ENCODE measurements at places on chromosomes 3 and 15.

- DNase-seq, result no peak
Observed at GRCh38 chr3:73621388-73621787, 3.4 kb downstream of the PDZRN3 start.

DNA sequence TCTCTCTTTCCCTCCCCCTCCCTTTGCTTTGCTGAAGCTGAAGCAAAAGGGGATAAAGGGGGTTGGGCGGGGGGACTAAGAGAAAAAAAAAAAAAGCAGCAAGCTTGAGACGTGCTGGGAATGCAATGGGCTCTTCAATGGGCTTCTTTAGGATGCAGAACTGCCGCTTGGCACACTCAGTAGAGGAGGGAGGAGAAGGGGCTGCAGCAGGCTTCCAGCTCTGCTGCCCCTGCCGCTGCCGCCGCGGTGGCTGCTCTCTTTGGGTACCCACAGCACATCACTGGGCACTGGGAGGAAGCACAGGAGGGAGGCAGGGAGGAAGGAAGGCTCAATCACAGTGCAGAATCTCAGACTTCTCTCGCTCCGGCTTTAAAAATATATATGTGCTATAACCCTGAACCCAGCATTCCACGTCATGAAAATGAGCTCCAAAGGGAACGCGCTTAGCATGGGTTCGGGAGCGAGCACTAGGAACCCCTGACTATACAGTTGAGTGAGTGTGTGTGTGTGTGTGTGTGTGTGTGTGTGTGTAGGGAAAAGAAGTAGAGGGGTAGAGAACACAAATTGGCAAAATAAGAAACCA is 3.5 kb downstream of the SLITRK3 start:
- DNase-seq, result no peak

GRCh38 chr3:104520228-104520655 is 846.5 kb upstream of the ALCAM start:
- no peak for DNase-seq

- DNase-seq, result no peak
Observed at GRCh38 chr15:91254766-91255165, 154.7 kb downstream of the SV2B start.

DNA sequence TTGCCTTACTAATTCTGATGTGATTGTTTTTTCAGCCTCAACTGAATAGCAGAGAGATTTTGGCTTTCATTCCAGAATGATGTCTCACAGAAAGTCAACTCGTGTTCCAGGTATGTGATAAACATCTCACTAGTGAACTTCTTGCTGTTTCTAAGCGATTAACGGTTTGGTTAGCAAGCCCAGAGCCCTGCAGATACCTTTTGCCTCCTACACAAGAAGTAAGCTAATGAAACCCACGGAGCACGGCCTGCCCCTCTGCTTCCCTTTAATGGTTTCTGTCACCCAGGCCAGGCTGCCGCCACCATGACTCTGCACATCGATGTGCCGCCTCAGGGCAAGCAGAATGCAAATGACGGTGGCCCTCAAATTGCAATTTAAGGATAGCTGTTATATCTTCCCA is 155.9 kb upstream of the ICE2 start:
- no peak for DNase-seq

DNA sequence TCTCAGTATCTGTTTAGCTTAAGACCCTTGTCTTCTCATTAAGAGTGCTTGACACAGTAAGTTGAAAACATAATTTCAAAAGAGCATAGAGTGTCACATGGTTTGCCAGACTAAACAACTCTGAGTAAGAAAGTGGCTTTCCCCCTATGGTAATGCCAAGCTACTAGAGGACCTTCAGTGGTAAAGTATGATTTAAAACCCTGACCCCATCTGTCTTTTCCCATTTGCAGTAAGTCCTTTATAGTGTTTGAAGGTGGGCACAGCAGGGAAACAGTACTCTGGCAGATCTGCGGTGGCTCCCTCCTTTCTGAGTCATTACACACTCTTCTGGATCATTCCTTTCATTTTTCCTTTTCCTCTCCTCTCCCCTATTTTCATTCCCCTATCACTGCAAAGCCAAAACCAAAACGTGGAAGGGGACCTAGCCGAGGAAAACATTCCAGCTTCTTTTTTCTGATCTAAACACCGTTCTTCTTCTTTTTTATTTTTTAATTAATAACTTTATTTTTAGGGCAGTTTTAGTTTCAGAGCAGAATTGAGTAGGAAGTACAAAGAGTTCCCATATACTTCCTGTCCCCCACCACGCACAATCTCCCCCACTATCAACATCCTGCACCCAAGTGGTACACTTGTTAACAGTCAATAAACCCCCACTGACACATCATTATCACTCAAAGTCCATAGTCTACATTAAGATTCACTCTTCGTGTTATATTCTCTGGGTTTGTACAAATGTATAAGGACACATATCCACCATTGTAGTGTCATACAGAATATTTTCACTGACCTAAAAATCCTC is 74.7 kb downstream of the PPARG start:
- no peak for DNase-seq

DNA sequence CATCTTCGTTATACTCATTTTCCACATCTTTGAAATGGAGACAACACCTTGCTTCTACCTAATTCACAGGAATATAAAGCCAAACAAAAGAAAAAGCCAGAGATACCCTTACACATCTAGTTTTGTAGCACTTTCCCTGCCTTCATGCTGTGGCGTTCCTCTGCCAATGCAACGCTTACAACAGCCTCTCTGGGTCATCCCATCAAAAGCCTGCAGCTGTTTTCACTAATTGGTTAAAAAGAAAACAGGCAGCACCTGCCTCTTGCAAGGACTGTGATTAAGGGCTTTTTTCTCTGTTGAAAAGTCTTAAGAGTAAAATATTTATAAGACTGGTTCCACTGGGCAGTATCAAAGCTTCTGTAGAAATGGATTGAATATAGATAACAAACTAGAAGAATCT is 120.3 kb downstream of the FMN1 start:
- DNase-seq, result no peak

- DNase-seq, result no peak
Observed at GRCh38 chr3:57855281-57855680, 99.2 kb downstream of the SLMAP start.

DNA sequence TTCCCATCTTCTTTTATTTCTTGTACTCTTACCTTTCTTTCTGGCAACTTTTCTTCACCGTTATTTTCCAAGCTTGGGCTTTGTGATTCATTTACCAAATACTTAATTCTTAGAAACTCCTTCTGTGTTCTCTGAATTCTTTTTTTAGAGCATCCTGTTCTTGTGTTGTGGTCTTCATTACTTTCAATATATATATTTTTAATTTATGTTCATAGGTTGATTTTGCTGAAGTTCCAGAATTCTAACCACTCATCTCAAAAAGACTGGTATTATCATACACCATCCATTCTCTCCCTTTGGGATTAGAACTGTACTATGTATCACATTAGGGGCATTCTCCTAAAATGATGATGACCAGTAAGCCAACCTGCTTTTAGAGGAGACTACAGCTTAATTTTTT is 362.3 kb upstream of the CBLB start:
- DNase-seq, result no peak

GRCh38 chr3:139318826-139319225 is 25.0 kb upstream of the MRPS22 start:
- DNase-seq, result no peak

DNA sequence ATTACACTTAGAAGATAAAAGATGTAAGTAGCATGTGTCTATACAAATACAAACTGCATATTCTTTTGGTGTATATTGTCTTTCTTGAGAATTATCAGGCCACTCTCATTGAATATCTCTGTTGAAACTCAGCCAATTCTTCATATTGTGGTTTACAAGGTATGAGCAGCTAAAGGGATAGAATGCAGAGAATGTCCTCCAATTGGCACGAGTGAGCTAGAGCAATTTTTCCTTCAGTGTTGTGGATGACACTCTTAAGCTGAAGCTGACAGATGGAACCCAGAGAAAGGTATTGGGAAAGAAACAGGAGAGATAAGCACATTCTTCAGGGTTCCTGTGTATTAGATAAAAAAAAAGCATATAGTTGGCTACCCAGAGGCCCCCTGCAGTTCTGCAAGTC is 453.1 kb downstream of the EPHA3 start:
- peak; percentile 4 for DNase-seq

DNA sequence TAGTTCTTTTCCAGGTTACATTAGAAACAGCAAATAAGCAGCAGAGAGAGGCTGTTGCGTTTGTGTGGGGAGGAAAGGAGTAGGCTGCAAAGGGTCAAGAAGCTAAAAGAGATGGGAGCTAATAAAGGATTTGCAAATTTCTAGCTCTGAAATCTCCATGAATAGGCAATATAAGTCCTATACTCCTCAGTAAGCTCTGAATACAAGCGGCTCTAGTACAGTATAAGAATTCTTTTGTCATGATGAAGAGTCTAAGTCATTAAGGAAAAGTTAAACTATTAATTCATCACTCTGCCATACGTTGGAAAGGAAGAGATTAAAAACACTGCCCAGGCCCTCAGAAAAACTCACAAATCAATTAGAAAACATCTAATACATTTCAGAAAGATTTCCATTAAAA is 59.3 kb downstream of the CEP152 start:
- no peak for DNase-seq

GRCh38 chr3:78613421-78613879 is 1154.3 kb downstream of the ROBO1 start:
- no peak for DNase-seq

DNA sequence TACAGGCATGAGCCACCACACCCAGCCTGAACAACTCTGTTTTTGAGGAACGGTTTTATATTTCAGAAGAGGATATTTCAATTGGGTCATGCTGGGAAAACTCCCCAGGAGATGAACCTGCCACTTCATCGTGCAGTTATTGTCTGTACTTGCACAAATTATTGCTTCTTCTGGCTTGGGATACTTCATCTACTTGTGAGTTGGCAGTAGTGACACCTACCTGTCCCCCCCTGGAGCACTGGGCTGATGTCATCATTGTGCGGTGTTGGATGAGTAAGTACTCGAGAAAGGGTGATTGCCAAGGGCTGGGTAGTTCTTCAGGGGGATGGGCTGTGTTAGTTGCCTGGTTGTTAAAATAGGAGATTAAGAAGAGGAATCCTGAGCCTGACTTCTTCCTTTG is 85.1 kb upstream of the SAMMSON start:
- DNase-seq, result peak; percentile 63

GRCh38 chr3:98971169-98971681 is 69.7 kb upstream of the DCBLD2 start:
- peak; percentile 90 for DNase-seq

GRCh38 chr3:18716821-18717220 is 291.7 kb upstream of the SATB1 start:
- no peak for DNase-seq

- DNase-seq, result no peak
Observed at GRCh38 chr3:115595611-115596275, 27.6 kb upstream of the GAP43 start.

DNA sequence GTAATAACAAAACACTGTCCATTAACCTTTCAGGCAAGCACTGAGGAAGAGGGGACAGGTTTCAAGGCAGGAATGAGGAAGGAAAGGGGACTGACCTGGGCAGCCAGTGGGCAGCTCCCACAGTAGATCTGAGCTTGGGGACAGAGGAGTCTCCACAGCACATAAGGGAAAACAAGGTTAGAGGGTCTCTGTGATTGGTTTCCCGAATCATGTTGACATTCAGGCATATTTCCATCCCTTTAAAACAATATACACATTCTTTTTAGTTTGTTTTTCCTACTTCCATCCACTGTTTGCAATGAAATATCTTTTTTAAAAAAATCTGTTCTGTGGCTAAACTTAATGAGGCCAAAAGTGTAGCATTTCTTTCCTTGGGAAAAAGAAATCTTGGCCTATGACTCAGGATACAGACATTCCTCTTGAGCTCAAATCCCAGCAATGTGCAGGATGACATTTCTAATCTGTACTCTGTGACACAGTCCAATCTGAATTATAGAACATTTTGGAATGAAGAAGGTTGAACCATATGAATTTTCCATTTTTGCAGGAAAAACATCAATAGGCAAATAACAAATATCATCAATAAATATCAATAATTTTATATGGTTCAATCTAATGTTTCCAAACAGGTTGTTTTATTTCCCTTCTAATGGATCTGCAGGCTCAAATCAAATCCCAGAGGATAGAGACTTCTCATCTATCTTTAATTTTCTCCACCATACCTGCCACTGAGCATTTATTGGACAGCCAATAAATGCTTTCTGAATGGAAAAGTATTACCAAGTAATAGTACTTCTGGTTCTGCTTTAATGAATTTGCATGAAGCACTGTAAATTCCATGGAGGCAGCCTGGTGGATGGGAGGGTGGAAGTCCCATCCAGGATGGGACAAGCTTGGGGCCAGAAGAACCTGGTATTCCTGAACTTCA is 54.1 kb downstream of the ITGB5 start:
- DNase-seq, result no peak

DNA sequence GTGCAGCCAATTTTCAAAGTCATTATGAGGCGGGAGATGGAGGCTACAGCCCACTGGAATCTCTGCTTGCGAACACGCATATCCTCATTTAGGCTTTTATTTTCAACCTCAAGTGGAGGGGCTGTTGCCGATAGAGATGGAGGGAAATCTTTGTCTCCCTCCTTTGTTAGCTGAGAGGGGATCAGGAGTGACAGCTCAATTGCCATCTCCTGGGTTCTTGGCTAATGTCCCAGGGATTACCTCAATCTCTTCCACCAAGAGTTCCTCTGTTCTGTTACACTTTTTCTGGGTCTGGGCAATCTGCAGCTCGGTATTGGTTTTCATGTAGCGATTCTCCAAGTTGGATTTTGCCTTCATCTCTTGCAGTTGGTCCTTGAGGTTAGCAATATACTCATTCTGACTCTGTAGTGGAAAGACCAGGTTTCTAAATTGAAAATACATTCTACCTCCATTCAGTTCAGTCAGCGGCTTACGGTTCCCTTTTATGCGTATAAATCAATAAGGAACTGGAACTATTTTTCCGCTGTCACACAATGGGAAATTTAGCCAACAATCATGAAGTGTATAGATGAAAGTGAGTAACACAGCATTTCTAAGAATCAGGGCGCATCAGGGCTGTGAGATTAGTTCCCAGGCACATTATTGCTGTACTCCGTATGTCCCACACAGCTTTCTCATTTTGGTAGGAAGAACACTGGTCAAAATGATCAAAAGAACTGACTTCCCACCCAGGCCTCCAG is 36.2 kb upstream of the RPL35A start:
- no peak for DNase-seq

GRCh38 chr15:51782357-51782896 is 31.0 kb downstream of the TMOD2 start:
- DNase-seq, result peak; percentile 52

- no peak for DNase-seq
Observed at GRCh38 chr15:70525551-70525950, 237.8 kb downstream of the UACA start.

DNA sequence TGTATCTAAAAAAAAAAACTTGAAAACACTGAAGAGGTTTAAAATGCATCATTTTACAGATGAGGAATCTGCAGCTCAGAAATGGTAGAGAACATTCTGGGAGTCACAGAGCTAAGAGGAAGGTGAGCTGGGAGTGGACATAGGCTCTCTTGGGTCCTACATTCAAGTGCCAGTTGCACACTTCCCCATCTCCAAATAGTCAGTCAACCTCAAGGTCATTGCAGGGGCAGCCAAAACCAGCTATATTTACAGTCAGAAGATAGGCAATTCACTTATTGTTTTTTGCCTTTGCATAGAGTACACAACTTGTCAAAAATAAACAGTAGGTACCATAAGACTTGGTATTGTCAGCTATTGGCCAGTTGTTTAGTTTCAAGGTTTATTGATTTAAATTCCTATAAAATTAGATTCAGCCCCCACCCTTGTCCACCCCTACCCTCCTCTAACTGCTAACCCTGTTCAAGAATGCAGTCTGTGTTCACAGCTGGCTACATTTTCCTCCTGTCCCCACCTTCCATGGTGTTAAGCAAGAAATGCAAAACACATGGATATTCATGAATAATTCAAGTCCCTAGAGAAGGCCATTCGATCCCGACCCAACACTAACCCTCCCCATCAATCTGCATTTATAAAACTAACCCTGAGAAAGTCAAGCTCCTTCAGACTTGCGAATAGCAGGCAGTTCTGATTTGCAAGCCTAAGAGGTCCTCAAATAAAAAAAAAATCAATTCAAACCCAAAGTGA is 567.0 kb upstream of the MCTP2 start:
- DNase-seq, result no peak
